ENCODE measurements at places on chromosomes 11 and 22.

DNA sequence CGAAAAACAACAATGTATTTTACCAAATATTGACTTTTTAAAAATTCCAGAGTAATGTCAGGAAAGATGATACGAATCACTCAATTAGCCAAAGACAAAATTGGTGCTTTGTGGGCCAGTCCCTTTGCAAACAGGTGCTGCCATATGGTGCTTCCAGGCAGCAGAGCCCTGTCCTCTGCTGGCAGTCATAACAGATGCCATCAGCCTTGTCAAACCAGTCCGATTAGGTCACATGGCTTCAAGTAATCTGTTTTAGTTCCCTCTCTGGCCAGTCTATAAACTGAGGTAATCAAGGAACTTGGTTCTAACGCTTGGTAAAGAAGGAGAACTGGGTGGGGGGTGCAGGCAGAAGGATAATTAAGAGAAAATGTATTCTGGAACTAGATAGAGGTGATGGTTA is 49.1 kb upstream of the CAPRIN1 start:
- no peak for DNase-seq

GRCh38 chr11:75388386-75389275 is 10.7 kb upstream of the RPS3 start:
- peak; percentile 72 for DNase-seq

DNA sequence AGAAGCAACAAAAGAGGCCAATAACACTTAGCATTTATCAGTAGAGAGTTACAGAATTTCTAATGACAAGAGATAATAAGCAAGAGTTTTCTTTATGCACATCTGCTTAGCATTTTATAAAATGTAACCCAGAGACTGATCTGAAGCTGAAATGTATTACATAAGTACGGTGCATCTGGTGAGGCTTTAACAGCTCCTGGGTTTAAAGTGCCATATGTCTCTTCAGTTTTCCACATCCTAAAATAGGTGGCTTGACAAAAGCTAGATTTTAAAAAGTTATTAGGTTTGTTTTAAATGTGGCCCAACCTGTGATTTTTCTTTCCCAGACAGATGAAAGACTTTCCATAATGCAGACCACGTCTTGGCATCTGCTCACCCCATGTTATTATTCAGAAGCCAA is 620.7 kb upstream of the ARHGAP42 start:
- no peak for DNase-seq

- no peak for DNase-seq
These were observed 67.5 kb upstream of the MS4A8 start for GRCh38 chr11:60631944-60632343.

- no peak for DNase-seq
These were observed 25.5 kb upstream of the AMPD3 start for GRCh38 chr11:10429526-10429925.

GRCh38 chr11:27041141-27041899 is 705 bp downstream of the BBOX1 start:
- DNase-seq = no peak

DNA sequence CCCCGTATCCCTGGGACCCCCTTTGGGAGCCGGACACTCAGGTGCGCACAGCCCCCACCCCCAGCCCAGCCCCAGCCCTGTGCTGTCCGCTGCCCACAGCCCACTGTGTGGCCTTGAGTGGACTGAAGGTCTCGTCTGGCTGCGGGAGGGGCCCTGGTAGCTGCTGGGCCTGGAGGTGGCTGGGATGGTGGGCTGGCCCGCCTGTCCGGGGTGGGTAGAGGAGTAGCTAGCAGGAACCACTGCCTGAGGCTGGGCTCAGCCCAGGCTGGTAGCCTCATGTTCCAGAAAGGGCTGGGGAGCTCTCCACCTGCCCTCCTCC is 4.6 kb upstream of the MUC6 start:
- DNase-seq = no peak

DNA sequence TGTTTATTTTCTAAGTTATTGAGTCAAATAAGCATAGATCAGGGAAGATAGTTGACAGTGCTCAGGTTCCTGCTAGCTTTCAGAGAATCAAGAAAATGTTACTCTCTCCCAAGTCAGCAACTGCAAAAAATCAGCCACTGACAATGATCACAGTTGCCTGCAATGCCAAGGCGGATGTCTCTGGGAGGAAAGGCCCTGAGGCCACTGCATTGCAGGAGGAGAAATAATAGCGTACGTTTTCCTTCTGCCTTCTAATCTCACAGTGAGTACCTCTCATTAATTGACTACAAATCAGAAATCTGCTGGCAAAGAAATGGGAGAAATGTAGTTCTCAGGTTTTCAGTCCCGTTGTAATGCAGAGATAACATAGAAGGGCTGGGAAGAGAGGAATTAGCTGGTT is 54.0 kb upstream of the SPON1 start:
- DNase-seq = no peak

DNA sequence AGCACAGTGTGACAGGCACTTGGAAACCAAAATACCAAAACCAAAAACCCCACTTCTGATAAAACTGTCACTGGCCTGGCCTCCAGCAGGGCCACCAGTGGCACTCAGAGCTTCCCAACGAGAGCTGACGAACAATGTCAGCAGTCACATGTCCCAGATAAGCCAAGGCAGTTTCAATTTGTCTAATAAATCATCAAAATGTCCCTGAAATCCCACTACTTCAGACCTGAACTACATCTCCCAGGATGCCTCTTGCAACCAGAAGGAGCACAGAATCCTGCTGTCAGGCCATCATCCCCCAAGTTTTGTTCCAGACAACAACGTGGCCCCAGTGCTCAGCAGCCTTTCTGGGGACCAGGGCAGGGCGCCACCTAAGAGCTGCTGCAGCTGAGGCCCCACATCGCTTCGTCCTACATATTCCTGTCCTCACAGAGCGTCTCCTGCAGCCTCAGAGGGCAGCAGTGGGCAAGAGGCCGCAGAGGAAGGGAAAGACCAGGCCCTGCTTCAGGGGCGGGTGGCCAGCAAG is 25.1 kb downstream of the LRFN4 start:
- DNase-seq = no peak

DNA sequence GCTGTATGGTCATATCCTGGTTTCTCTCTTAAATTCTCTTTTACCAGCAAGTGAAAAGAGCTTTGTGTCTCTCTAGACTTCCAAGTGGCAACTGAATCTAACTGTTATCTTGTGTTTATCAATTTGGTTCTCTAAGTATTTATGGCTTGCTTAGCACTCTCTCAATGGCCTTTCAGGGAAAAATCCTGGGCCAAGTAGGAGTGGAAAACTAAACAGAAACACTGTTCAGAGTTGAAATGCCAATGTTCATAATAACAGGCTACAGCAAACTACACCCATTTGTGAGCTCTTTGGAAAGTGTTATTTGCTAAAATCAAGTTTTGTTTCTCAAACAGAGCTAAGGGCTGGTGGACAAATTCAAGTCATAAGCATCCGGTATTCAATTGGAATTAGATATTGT is 10.1 kb downstream of the MMP12 start:
- no peak for DNase-seq

DNA sequence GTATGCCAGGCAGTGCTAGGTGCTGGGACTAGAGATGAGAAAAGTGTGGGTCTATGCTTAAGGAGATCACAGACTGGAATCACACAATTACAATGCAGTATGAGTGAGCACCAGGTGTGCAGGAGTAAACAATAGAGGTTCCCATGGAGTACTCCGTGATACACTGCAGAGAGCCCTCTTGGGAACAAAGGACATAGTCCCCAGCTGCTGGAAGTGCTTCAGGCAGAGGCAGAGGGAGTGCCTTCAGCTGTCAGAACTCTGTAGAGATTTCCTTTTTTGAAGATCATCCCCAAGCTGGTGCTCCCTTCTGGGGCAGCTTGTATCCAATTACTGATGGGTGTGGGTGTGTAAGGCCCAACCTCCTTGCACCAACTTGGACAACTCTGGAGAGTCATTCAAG is 143.5 kb upstream of the PLET1 start:
- peak; percentile 91 for DNase-seq

GRCh38 chr11:79304599-79305212 is 136.1 kb downstream of the TENM4 start:
- no peak for DNase-seq
